ENCODE measurements at places on chromosomes 7 and 10.

DNA sequence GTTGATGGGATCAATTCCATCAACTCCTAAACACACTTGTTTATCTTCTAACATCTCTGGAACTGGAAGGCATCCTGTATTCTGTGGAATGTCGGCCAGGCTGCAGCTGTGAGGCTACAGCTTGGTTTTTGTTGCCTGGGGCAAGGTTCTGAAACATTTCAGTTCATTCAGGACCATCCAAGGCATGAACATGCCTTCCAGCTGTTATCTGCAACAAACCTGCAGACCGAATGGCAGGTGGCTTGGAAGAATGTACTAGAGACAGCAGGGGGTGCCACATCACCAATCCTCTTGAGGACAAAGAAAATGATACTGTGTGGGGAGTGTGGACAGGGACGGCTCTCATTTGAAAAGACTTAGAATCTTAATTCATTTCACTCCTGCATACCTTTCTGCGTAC is 12.4 kb downstream of the PAPOLB start:
- peak; percentile 2 for DNase-seq

GRCh38 chr7:64965594-64965993 is 25.2 kb downstream of the ZNF117 start:
- no peak for DNase-seq

GRCh38 chr7:47369736-47370135 is 212.2 kb downstream of the TNS3 start:
- no peak for DNase-seq

DNA sequence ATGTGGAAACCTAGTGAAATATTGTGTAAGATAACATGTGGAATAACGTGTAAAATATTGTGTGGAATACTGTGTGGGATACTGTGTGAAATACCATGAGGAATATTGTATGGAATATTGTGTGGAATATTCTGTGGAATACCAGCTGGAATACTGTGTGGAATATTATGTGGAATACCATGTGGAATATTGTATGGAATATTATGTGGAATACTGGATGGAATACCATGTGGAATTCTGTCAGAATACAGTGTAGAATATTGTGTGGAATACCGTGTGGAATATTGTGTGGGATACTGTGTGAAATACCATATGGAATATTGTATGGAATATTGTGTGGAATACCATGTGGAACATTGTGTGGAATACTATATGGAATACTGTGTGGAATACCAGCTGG is 134.6 kb upstream of the CHST15 start:
- DNase-seq: no peak

- DNase-seq: no peak
Measured at GRCh38 chr7:95421847-95422444, 12.9 kb downstream of the PON2 start.

GRCh38 chr7:81447351-81447952 is 322.4 kb downstream of the HGF start:
- DNase-seq: no peak

- DNase-seq: no peak
Measured at GRCh38 chr7:107039199-107039900, 5.2 kb upstream of the PRKAR2B start.

- DNase-seq: no peak
Measured at GRCh38 chr10:63707254-63707910, 186.2 kb downstream of the REEP3 start.

GRCh38 chr10:91367558-91367957 is 42.6 kb upstream of the HECTD2 start:
- no peak for DNase-seq

DNA sequence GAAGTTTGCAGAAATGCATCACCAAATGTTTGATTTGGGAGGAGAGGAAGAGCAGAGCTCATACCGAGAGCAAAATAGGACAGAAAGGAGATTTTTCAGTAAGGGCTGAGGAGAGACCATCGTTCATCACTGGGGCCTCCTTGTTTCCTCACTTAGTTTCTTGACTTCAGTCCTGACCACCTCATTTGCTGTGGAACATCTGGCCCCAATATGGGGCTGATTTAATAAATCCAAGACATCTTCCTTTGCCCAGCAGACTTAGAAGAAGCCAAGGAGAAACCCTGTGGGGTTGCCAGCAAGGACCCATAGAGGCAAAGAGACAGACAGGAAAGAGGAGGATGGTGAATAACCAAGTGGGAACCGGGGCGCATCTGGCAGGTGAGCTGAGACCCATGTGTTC is 60.4 kb downstream of the CHST3 start:
- DNase-seq: no peak

- no peak for DNase-seq
Measured at GRCh38 chr7:1646957-1647891, 22.9 kb upstream of the ELFN1 start.

GRCh38 chr7:141837683-141838082 is 3.6 kb downstream of the PRSS37 start:
- no peak for DNase-seq

Data from NK-92 treated with Interleukin-12 subunit alpha and Interleukin-12 subunit beta, amount 100 ng/mL, for 24 hours (cell line).